ENCODE measurements at places on chromosomes 5 and 9.

GRCh38 chr9:134319306-134320125, 6.7 kb upstream of the RXRA start:
- DNase-seq: peak; percentile 61

DNA sequence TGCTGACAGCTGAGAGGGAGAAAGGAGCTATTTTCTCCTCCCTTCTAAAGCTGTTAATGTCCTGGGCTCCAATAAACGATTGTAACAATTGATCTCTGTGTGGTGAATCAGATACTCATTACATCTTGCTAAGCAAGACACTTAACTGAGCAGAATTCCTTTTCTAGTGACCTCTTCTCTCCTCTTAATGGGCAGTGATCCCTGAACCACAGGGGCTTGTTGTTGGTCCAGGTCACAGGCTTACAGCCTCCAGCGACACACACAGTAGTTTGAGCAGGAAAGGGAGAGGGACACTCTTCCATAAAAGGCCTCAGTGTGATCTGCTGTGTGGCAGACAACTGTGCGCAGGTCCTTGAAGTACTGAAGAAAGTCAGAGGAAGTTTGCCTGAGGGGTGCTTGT, 58.5 kb upstream of the MYO10 start:
- no peak for DNase-seq

GRCh38 chr9:130144703-130145102, 27.5 kb upstream of the NCS1 start:
- DNase-seq: no peak

DNA sequence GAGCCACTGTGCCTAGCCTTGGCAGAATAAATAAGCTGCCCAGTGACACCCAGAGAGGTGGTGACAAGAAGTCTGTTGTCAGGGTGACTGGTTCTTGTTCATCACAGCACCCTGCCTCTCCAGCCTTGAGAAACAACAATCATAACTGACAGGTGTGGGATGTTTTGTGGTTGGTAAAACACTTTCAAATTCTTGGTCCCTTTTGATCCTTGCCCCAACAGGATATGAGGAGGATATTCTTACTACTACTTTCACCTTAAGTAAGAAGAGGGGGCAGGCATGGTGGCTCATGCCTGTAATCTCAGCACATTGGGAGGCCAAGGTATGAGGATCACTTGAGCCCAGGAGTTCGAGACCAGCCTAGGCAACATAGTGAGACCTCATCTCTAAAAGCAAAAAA, 14.2 kb upstream of the FRRS1L start:
- no peak for DNase-seq

- no peak for DNase-seq
These were observed 268.2 kb downstream of the BRINP1 start for GRCh38 chr9:119101048-119101447.

DNA sequence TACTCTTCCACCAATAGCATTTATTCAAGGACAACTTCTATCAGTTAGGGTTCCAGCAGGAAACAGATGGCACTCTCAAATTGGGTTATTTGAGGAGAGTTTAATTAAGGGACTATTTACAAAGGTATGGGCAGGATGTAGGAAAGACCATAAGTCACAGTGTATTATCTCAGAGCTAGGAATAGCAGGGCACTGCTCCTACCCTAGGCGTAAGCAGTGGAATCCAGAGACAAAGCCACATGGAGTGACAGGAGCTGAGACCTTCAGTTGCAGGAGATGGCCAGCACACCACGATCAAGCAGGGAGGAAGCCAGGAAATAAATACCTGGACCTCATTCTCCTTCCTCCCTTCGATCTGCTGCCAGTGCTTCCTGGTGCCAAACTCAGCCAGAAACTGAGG, 274.9 kb upstream of the SLC30A5 start:
- DNase-seq: no peak

GRCh38 chr5:100595152-100595811, 60.1 kb downstream of the FAM174A start:
- DNase-seq: no peak

- DNase-seq: peak; percentile 53
These were observed 62.1 kb downstream of the TMOD1 start for GRCh38 chr9:97563458-97564135.

Measured in sciatic nerve (tissue), 2 donors.